ENCODE measurements at places on chromosomes 11 and 22. TPM values are rescaled to one million over a fixed set of nuclear protein-coding genes. Genes with fewer than 3 reads are reported as not detected.

KCNJ1 gene
- total RNA-seq = 0.24 TPM

UBQLN3 gene
- total RNA-seq = 0.99 TPM

SOX6 gene
- 5.4 TPM for total RNA-seq

GRCh38 chr22:27842201-27842600 lies 40.6 kb upstream of the MN1 start:
- peak; percentile 23 for DNase-seq

- DNase-seq = no peak
These were observed 47.3 kb downstream of the RELT start for GRCh38 chr11:73423506-73423905.

DNA sequence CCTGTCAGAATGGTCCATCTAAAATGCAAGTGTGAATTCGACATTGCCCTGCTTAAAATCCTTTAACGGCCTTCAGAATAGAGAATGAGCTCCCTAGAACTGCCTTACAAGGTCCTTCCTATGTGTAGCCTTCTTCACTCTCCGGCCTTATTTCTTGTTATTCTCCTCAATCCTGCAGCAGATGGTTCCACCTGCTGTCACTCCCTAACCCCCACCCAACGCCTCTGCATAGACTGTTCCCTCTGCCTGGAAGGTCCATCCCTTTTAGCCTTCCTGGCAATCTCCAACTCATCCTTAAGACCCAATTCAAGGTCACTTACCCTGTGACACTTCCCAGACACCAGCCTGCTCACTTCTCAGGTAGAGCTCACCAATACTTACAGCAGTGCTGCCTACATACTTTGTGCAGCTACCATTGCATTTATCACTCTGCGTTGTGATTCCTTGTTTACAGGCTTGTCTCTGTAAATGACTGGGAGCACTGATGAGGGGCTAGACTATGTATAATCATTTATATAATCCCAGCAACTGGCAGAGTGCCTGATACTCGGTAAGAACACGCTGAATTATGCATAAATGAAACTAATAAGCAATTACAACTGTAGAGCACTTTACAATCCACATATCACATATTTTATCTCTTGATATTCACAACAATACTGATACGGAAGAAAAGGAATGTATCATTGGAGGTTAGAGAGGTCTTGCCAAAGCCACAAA lies 58.9 kb downstream of the CLPB start:
- DNase-seq = no peak

DNA sequence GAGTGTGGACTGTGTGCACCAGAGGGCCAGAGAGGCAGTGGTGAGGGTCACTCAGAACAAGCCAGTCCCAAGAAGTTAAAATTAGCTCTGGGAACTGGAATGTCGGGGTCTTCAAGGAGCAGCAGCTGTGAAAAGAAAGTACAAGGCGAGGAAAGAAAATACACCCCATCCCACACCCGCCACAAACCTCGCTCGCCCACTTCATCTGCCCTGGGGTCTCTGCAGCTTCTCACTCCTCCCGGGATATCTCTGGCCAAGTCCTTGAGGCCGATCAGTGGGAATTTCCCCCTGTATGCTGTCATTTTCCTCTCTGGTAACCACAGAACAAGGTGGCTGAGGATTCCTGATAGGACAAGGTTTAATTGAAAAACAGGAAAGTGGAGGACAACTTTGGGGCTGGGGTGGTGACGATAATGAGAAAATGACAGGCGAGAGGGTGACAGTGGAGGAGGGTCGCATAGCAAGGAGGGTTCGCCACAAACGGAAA lies 36.3 kb upstream of the TIMP3 start:
- DNase-seq = no peak

GRCh38 chr11:117143390-117143789 lies 697 bp upstream of the PAFAH1B2 start:
- peak; percentile 72 for DNase-seq
